ENCODE measurements at places on chromosomes 13 and 19.
A peak's percentile ranks its signal among the peaks of the same experiment; 100 is the strongest.

- no peak for DNase-seq
Measured at GRCh38 chr19:40519352-40520322, 52.8 kb downstream of the SPTBN4 start.

DNA sequence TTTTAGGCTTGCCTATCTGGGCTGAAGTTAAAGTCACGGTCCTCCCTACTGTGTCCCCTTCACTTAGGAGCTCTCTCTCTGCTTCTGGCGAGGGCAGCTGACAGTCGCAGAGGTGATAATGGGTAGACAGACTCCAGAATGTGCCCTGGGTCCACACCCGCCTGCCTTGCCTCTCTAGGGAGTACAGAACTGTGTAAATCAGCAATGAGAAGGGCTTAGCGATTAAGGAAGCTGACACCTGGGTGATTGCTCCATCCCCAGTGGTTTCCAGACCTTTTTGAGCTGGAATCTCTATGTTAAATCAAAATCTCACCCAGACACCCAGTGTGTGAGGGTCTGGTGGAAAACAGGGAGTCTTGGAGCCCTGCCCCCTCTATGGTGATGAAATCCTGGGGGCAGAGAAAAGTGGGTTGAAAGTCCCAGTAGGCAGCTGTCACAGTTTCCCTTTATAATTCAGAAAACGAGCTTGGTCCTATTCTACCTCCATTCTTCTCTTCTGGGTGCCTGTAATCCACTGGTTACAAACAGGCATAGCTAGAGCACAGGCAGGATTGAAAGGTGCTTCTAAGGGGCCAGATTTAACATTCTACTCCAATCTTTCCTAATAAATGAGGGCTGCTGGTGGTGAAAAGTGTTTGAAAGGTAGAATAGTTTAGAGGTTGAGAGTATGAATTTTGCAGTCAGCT, 46.9 kb downstream of the OLFM4 start:
- DNase-seq = no peak

DNA sequence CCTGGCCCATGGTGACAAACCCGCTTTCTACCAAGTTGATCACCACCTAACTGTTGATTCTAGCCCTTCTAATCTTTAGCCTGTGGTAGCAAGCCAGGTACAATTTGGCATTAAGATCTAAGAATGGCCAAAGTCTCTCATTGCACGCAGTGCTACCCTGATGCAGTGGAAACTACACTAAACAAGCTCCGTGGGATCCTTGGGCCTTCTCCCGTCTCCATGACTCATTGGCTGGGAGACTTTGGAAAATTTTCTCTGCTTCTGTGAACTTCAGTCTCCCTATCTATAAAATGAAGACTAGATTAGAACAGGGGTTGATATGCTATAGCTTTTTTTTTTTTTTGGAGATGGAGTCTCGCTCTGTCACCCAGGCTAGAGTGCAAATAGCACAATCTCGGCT, 223.0 kb downstream of the TSHZ3 start:
- no peak for DNase-seq

DNA sequence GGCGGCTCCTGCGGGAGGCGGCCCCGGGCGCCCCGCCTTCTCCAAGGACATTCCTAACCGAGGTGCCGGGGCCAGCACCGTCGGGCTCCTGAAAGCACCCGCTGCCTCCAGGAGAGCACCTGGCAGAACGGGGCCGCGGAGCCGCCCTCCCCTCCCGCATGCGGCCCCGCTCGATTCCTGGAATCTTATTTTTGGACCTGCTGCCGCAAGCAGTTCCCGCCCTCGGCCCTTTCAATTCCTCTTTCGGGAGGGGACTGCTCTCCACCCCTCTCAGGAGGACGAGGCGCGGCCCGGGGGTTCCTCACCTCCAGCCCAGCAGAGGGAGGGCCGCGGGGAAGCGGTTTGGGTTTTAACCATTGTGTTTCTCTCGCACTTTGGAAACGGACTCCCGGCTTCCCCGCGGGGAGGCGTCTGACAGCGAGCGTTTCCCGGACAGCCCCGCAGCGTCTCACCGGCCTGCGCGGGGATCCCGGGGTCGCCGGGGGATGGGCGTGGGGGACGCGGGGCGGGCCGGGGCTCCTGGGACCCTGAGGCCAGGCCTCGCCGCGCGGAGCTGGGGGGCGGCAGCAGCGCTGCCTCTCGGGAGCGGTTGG, 849 bp downstream of the GAS6 start:
- DNase-seq = no peak

- no peak for DNase-seq
Measured at GRCh38 chr19:18494267-18494607, 27.6 kb downstream of the ELL start.

DNA sequence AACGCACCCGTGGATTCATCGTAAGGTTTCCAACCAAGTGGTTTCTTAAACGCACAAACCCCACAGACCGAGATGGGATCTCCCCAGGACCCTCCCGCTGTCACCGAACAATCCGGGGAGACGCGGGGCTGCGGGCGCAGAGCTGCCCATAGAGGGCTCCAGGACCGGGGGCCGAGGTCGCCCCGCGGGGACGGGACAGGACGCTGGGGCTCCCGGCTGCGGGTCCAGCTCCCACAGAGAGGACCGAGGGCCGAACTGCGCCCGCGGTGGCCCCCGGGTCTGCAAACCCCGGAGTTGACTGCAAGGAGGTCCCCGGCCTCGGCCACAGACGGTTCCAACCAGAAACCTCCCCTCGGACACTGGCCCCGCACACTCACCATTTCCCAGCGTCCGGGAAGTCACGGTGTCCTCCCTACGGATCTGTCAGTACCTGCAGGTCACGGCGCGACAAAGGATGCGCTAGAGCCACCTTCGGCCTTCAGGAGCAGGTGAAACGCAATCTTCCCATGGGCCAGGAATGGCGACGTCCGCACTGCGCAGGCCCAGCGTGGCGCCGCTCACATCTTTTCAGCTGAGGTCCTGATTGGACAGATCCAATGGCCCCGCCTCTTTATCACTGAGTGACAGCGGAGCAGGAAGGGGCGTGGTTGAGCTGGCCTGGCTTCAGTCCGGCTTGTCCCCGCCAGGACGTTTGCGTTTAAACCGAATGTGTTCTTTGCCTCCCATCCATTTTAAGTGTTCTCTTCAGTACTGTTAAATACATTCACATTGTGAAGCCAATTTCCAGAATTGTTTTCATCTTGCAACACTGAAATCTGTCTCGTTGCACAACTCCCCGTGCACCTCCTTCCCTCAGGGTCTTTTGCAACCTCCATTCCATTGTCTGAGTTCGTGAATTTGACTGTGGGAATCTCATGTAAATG, at the start of gene ZNF14:
Gene ZNF14 (minus strand): TSS at position 534 of the 923 bp plus-strand sequence. CDS start 154 bp downstream, at position 380.
- peak; percentile 62 for DNase-seq

GRCh38 chr13:40243047-40243446, 423.4 kb downstream of the FOXO1 start:
- DNase-seq = no peak

DNA sequence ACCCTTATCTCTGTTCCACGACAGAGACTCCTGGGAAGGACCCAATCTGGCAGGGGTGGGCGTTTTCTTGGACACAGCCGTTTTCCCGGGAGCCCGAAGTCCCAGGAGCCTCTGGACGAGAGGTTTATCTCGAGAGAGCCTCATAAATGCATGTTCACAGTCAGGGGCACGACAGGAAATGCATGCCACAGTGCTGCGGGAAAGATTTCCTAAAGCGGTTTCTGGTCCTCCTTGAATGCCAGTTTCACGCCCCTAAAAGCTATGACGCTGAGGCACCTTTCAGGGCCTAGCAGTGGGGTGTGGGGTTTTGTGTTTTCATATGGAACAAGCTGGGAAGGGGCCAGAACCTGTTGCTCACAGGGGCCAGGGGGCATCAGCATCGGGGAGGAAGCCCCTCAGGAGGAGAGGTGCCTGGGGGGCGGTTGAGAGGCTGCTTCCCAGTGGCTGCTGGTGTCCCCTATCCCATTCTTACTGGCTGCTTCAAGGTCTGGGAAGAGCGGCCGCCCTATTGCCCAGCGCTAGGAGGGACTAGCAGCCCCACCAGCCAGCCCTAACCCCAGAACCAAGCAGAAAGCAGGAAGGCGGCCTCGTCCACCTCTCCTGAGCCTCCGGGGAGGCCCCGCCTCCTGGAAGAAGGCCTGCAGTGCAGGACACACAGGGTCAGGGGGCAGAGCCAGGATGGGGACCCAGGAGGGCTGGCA, 157.0 kb downstream of the KDM4B start:
- no peak for DNase-seq

DNA sequence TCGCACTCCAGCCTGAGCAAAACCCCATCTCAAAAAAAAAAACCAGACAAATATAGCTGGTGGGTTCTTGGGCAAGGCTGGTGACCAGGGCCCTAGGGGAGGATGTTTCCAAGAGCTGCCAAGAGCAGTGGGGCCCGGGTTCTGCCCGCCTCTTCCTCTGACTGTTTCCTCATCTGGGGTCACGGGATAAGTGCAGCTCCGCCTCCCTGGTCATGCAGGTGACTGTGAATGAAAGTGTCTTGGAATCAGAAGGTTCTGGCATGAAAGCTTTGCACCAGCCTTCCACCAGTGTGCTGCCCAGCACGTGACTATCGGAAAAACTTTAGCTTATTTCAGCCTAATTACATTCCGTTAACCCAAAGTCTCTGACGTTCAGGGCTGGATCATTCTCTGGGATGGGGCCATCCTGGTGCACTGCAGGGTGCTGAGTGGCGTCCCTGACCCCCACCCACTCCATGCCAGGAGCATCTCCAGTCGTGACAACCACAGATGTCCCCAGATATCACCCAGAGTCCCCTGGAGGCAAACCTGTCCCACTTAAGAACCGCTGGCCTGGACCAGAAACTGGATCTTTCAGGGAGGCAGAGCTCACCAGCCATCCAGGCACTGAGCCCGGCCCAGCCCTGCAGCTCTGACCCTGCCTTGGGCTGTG, 85.6 kb downstream of the GNG7 start:
- no peak for DNase-seq
